ENCODE measurements at places on chromosomes 1 and 21. TPM values are rescaled to one million over a fixed set of nuclear protein-coding genes. Genes with fewer than 3 reads are reported as not detected.

The NID1 gene
- total RNA-seq: 7.2 TPM

The LPAR3 gene
- total RNA-seq: 3.5 TPM

The EPS8L3 gene
- 356 TPM for total RNA-seq

The S100B gene
- 42.2 TPM for total RNA-seq

The TMIGD3 gene
- 3.5 TPM for total RNA-seq

The ACAP3 gene
- 44.8 TPM for total RNA-seq

DNA sequence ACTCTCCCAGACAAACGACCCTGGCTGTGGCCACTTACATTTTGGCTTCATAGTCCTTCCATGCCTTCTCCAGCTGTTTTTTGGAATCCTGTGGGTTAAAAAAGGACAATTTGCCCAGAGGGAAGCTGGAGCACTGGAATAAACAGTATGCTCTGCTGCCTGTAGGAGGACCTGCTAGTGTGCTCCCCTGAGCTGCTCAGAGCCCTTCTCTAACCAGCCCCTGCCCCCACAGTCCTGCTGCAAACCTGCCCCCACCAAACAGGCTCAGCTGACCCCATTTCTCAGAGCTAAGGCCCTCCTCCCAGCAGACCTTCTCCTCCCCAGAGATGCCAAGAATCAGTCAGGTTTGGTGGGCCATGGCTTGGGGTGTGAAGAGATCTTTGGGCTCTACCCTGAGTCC, 26.9 kb upstream of the TCEA3 start:
- DNase-seq: no peak

DNA sequence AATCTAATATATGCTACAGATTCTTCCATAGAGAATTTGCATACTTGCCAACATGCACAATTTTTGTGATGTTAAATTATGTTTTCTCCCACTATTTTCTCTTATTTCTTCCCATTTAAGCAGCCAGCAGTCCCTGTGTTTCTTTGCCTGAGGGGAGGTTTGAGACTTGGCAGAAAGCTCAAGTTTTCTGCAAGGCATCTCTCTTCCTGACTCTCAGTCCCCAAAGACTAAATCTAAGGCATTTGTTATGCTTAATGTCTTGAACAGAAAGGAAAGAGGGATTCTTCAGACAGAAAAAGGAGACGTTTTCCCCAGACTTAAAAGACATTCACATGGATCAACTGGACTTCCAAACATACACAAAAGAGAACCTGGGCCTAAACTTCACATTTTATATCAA, 354.4 kb downstream of the RYR2 start:
- DNase-seq: no peak

GRCh38 chr1:23480187-23481025, 3.6 kb downstream of the ASAP3 start:
- DNase-seq: no peak

DNA sequence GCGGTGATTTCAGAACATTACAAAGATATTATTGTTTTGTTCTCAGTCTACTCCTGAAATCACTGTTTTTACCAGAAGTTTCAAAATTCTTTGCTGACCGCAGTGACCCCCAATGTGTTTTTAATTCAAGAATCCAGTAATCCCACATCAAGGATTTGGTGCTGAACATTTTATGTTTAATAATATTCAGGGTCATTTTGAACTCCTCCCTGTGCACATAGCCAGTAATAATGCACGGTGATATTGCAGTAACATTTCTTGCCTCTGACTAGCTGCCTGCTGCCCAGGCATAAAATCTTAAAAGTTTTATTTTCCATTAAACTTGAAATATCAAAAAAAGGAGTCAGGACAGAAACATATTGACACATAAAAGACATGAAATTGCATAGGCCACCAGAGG, 443.4 kb upstream of the NCAM2 start:
- DNase-seq: no peak

GRCh38 chr1:203130358-203130985, 2.9 kb downstream of the ADORA1 start:
- no peak for DNase-seq

DNA sequence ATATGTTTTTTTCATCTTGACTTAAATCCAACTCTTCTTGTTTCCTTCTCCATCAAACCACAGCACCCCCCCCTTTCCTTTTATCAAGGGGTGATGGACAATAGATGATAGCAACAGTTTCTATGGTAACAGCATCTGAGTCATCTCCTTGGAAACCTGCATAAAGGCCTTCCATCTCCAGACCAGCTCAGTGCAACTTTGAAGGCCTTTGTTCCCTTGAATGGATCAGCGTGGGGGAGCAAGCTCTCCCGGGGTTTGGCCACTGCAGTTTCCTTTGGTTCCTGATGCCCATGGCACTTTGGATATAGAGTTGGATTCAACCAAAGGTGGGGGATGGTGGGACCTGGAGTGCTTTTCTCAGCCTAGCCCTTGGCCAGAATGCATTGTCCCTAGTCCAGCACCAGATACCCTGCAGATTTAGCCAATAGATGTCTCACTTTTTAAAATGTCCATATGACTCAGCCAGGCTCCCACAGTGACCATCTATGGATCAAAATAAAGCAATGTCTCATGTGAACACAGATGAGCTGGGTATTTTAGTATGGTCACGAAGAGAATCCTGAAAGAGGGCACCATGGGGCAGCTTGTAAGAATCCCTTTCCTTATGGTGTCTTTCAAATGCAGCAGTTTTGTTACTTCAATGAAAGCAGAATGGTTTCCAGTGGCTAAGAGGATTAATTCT, 127.7 kb downstream of the SPATA46 start:
- no peak for DNase-seq

- DNase-seq: no peak
Measured at GRCh38 chr21:39057121-39057520, 126.1 kb downstream of the PSMG1 start.

- peak; percentile 85 for DNase-seq
Measured at GRCh38 chr1:225441314-225442122, 13.7 kb upstream of the LBR start.

- DNase-seq: no peak
Measured at GRCh38 chr1:165317612-165318011, 38.9 kb downstream of the LMX1A start.

DNA sequence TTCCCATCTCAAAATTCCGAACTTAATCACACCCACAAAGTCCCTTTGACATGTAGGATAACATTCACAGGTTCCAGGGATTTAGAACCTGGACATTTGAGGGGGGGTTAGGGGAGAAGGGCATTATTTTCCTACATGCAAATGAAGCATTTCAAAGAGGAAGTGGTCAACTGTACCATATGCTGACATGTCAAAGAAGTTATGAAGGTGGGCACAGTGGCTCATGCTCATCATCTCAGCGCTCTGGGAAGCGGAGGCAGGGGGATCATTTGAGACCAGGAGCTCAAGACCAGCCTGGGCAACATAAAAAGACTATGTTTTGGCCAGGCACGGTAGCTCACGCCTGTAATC, 35.7 kb downstream of the PTP4A2 start:
- no peak for DNase-seq

DNA sequence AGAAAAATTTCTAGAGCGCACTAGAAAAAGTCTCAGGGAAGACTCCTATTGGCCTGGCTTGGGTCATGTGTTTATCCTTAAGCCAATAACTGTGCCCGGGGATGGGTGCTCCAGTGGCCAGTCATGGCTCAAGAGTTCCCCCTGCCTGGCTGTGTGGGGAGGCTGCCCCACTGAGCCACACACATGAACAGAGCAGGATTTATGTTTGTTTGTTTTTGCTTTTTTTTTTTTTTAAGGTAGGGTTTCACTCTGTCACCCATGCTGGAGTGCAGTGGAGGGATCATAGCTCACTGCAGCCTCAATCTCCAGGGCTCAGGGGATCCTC, 21.8 kb downstream of the EDN2 start:
- DNase-seq: no peak

Measured in mucosa of descending colon (tissue), 3 donors.